ENCODE measurements at places on chromosomes 3 and 15.

DNA sequence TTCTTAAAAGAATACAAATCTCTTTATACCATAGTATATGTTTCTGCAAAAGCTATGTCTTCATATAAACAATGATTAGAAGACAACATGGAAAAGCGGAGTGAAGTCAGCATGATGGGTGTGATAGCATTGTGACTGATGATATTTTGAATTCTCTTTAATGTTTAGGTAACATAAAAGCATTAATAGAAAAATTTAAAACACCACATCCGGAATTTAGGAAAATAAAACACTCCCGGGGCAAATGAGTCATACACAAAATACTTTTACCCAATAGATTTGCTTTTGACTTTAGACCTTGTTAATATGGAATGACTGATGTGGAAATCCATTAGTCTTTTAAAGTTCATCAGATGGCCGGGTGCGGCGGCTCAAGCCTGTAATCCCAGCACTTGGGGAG, 134.7 kb downstream of the P3H2 start:
- no peak for DNase-seq

- DNase-seq, result no peak
Measured at GRCh38 chr3:48409291-48410201, 20.3 kb downstream of the PLXNB1 start.

- no peak for DNase-seq
Measured at GRCh38 chr3:31704591-31705179, 172.0 kb downstream of the STT3B start.

- no peak for DNase-seq
Measured at GRCh38 chr3:10140996-10141546, 507 bp upstream of the VHL start.

GRCh38 chr15:70196372-70197316, 98.9 kb upstream of the TLE3 start:
- DNase-seq, result peak; percentile 34

GRCh38 chr15:22915866-22916515, 64.2 kb downstream of the CYFIP1 start:
- no peak for DNase-seq

- no peak for DNase-seq
Measured at GRCh38 chr3:169822091-169822490, 9.4 kb upstream of the LRRC34 start.

DNA sequence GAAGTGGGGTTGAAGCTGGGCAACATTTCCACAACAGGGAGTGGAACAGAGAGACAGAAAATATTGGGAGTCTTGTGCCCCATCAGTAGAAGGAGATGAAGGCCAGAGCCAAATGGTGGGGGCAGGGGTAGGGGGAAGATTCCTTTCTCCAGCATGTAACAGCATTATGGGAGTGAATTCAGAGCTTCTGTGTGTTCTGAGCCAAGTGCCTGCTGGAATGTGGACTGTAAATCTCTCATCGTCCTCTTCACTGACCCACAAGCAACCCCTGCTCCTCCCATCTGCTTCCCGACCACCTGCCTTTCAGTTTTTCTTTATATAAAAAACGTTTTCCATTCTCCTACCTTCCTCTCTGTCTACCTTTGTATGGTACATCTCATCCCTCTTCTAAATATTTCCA, 344.2 kb upstream of the TPRG1 start:
- DNase-seq, result no peak

- no peak for DNase-seq
Measured at GRCh38 chr15:81097116-81097889, 36.8 kb upstream of the CFAP161 start.

DNA sequence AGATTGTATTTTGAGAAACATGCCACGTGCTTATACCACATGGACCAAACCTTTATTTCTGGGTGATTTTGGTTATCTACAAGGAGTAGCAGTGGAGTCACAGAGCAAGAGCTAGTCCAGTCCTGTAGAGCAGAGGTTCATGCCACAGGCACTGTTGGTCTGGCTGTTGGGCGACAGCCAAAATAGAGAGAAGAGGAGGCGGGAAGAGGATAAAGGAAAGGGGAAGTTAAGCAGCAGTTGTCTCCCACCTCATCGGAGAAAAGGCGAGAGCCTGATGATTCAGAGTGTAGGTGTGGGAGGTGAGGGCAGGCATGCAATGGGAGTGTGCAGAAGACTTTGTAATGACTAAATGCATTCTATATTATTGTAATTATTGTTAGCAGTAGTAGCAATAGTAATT, 237.5 kb upstream of the ROPN1 start:
- no peak for DNase-seq

DNA sequence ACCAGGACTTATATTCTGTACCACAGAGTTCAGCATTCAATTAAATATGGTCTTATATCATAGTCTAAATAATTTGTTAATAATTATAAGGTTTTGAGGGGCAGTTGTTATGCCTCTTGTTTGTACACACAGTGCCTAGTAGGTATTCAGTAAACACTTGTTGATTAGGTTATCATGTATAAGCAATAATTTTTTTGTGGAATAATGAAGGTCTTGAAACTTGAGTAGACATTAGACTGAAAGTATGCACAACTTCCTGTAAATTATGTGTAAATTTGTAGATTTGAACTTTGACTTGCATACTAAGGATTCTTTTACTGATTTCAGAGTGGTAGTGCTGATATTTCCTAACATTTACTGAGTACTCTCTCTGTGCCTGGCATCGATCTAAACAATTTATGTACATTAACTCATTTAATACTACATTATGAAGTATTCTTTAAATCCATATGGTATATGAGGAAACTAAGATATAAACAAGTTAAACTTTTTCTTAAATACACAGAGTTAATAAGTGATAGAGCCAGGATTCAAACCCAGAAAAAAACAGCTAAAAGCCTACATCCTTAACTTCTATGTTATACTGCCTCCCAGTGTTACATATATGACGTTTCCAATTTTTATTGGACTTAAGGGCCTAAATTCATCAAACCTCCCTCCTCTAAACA, 65.1 kb downstream of the GLCE start:
- DNase-seq, result no peak

- no peak for DNase-seq
Measured at GRCh38 chr15:41860049-41860828, 21.6 kb downstream of the PLA2G4B start.

GRCh38 chr3:173588556-173588955, 191.0 kb downstream of the NLGN1 start:
- no peak for DNase-seq

GRCh38 chr3:101719604-101720185, 4.7 kb upstream of the CEP97 start:
- no peak for DNase-seq

- no peak for DNase-seq
Measured at GRCh38 chr15:31046759-31047359, 54.7 kb downstream of the TRPM1 start.

DNA sequence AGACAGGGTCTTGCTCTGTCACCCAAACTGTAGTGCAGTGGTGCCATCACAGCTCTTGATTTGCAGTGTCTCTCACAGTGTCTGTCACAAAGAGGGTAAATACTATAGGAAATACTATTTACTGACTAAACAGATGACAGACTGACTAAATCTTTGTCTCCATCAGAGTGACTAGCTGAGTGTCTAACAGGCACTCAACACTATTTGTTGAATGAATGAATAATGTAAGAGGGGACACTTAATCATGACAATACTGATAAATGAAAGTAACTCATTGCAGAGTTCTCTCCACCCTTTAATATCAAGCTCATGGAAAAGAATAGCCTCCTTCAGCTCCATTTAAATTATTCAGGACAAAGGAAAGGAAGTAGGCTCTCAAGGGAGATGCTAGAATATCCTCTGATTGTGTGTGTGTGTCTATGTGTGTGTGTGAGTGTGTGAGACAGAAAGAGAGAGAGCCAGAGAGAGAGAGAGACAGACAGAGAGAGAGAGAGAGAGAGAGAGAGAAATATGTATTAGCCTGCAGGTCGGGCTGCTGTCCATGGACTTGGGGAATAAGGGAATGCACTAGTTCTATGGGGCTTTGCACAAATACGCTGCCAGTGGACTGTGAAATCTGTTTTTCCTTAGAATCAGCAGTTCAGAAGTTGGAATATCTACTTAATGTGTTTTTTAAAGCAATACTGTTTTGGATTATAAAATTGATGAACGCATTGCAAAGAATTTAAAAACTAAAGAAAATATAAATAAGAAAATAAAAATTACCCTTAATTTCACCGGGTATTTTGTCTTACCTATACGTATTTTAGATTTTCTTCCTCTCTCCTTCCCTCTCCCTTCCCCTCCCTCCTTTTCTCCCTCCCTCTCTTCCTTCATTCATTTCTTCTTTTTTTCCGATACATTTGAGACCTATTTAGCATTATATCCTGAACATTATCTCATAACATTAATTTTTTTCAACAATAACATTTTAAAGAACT, 132.9 kb upstream of the LRIG1 start:
- no peak for DNase-seq

- DNase-seq, result no peak
Measured at GRCh38 chr3:37935756-37936666, 54.6 kb upstream of the VILL start.

DNA sequence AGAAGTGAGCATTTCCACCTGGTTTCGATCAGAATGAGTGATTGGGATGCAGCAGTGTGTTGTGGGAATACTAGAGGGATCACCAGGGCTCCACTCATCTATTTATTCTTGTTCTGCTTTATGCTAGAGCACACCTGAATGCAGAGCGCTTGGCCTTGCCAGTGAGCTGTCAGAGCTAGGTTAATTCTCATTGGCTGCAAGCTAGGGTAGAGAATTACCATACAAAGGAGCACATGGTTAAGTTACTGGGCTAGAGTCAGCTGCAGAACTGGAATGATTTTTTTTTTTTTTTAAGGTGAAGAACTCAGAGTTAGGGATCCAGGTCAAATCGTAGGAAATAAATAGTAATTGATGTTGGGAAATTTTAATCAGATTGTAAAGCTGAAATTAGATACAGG, 8.8 kb downstream of the EIF2AK4 start:
- no peak for DNase-seq

DNA sequence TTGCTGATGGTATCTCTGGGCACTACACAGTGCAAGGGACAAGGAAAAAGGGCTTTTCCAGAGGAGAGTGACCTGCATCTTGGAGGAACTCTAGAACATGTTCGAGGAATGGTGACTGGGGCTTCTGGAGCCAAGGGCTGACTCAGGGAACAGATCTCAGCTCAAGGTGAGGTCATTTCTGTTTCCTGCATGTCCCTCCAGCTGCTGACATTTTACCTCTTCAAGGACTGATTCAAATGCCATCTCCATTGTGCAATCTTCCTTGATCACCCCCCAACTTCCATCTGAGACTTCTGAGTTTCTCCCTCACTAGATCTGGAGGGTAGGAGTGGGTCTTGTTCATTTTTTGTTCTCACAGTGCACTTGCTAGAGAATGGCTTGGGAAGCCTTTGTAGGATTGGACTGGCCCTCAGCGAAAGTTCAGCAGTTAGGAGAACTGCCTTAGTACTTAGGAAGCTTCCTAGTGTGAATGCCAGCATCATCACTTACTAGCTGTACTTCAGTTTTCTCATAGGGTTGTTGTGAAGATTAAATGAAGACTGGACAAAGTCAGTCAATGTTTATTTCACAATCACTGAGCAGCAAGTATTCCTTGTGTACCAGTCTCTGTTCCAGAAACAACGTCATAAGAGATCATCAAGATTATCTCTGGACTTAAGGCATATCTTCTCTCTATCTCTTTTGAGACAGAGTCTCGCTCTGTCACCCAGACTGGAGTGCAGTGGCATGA, 2.6 kb upstream of the IDH3A start:
- DNase-seq, result no peak

GRCh38 chr15:51307811-51308210, 30.6 kb downstream of the CYP19A1 start:
- no peak for DNase-seq
